ENCODE measurements at places on chromosomes 11 and 22.
A peak's percentile ranks its signal among the peaks of the same experiment; 100 is the strongest.

DNA sequence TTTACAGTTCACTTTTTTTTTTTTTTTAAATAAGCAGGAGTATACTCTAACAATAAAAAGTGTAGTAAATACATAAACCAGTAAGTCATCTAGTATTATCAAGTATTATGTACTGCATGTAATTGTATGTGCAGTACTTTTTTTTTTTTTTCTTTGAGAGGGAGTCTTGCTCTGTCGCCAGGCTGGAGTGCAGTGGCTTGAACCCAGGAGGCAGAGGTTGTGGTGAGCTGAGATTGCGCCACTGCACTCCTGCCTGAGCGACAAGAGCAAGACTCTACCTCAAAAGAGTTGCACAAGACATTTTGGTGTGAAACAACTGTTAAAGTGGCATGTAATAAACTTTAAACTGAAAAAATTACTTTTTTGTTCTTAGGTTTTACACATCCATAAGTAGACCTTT lies 16.7 kb downstream of the BCL2L13 start:
- DNase-seq: no peak

DNA sequence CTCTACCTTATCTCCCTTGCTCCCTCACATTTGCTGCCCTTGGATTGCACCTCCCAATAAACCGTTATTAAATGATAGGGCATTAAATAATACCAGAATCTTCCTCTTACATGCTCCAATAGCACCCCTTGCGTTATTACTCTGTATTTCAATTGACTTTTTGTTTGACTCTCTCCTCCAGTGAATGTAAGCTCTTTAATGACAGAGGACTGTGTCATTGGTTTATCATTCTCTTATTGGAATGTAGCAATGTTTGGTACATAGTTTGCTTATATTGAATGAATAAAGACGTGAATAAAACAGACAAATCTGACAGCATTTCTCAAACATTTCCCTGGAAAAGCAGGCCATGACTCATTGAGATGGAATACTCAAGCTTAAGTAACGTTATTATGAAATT lies 8.7 kb upstream of the MPEG1 start:
- DNase-seq: no peak

- no peak for DNase-seq
Observed at GRCh38 chr11:57179681-57180080, 2.1 kb upstream of the LRRC55 start.

DNA sequence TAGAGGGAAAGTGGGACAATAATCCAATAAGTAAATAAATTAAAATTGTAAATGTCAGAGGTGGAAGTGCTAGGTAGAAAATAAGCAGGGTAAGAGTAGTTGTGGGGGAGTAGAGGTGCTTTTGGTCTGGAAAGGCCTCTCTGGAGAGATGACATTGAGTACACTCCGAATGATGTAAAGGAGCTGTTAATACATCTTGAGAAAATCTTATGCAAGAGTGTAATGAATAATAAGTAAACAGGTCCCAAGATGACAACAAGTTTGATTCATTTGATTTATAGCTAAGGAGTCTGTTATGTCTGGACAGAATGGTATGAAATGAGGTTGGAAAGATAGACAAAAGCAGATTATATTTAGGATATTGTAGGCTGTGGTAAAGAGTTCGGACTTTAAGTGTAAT lies 87.5 kb downstream of the TMEM135 start:
- no peak for DNase-seq

GRCh38 chr22:43376765-43377547 lies 33.8 kb upstream of the SCUBE1 start:
- DNase-seq: no peak

- DNase-seq: no peak
Observed at GRCh38 chr22:29134448-29134847, 61.6 kb downstream of the KREMEN1 start.

DNA sequence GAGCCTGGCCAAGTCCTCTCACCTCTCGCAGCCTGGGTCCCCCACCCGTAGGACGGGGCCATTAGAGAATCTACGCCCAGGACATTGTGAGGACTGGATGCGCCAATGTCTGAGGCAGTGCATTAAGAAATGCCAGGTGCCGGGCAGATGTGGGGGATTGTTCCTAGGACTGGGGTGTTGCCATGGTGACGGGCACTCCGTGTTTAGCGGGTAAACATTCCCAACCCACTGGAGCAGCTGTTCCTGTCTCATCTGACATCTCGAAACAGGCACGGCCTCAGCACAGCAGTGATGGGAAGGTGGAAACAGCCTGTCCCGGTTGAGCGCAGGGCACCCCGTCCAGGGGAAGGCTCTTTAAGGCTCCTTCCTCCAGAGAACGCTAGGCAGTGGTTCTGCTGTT lies 99.6 kb upstream of the RTL6 start:
- peak; percentile 43 for DNase-seq

DNA sequence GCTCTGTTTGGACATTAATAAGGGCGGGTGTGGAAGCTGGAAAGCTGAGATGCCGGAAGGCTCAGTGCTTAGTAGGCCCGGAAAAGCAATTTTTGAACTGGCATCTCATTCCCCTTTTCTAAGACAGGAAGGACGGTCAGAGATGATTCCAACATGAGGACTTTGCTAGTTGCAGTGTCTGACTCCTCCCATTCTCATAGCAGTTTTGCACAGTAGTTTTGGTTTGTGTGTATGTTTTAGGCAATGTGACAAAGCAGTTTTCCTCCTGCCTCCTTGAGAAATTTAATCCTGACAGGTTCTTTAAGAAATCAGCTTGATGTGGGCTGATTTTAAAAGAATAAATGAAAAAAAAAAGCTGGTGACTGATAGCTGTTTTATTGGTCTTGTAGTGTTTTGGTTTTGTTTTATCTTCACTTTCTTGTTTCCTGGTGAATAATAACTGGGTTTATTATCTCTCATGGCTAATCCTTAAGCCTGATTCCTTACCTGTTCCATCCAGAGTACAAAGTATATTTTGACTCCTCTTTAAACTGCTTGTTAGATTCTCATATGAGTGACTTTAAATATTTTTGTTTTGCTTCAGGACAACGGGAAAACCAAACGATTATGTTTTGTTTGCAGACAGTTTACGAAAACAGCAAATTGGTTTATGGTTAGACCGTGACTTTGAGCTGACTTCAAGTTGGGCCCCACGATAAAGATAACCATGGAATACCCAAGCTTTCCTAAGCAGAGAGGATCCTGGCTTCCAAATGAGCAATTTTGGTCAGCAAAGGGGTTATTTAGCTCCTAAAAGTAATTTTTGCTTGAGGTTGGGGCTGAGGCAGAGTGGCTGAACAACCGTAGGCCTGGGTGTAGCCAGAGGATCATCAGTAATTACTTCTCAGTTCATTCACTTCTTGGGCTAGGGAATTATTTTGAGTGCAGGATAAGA lies 3.4 kb downstream of the PTPRJ start:
- no peak for DNase-seq

DNA sequence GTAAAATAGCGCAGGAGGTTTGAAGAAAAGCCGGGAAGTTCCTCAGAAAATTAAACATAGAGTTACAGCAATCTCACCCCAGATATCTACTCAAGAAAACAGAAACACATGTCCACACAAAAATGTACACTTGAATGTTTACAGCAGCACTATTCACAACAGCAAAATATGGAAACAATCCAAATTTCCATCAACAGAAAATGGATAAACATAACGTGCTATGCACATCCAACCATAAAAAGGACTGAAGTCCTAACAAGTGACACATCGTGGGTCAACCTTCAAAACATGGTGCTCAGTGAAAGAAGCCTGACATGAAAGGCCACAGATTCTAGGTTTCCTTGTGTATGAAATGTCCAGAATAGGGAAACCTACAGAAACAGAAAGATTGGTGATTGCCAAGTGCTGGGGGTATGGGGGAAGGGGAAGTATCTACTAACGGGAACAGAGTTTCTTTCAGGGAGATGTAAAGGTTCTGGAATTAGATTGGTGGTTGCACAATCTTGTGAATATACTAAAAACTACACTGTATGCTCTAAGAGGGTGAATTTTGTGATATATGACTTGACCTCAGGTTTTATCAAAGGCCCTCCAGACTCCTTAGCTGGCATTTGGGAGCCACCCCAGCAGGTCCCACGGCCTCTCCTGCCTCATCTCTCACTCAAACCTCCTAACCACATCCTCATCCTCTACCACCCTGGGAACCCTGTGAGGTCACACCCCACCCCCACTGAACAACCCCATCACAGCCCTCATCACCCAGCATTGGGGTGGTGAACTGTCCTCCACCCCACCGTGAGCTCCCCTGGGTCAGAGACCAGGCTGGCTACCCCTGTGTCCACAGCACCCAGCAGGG lies 69.2 kb upstream of the PRR5 start:
- DNase-seq: no peak

DNA sequence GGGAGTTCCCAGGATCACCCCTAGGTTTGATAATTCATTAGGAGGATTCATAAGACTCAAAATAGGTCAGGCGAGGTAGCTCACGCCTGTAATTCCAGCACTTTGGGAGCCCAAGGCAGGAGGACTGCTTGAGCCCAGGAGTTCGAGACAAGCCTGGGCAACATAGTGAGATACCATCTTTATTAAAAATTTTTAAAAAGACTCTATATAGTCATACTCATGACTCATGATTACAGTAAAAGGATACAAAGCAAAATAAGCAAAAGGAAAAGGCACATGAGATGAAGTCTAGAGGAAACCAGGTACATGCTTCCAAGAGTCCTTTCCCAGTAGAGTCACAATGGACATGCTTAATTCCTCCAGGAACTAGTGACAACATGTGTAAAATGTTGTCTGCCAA lies 13.9 kb upstream of the PTS start:
- no peak for DNase-seq

DNA sequence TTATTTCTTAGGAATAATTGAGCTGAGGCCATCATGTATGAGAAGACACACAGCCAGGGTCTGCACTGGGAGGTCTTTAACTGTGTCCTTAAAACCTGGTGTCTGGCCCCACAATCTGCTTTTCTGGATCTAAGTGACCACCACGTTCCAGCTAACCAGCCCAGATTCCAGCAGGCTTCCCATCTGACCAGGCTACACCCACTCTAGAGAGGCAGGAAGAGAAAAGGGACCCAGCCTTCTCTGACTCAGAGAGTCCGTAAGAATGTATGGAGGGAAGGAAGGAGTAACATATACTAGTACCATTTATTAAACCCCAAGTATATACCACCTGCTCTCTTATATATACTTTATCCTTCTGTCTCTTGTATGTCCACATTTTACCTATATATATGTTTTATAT lies 80.1 kb downstream of the LDLRAD3 start:
- DNase-seq: no peak
